ENCODE measurements at places on chromosomes 3 and 15.

GRCh38 chr3:58998476-58999117 is 51.2 kb downstream of the CFAP20DC start:
- peak; percentile 88 for DNase-seq

- peak; percentile 43 for DNase-seq
Measured at GRCh38 chr3:151328298-151328995, 902 bp downstream of the P2RY13 start.

DNA sequence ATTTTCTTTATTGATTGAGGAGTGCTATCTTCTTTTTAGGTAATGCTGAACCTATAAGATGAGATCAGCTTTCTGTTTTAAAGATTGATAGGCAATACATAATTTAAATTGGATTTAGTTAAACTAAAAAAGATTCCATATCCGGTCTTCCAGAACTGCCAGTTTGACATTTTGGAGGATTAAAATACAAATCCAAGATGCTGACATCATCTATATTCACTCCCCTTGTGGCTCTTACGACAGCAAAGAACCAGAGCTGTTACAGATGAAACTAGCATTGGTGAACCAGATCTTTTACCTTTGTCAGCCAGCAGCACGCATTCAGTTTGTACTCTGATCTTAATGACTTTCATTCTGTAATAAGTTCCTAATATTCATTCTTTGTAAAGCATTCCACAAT is 218.7 kb downstream of the ZIC4 start:
- no peak for DNase-seq

DNA sequence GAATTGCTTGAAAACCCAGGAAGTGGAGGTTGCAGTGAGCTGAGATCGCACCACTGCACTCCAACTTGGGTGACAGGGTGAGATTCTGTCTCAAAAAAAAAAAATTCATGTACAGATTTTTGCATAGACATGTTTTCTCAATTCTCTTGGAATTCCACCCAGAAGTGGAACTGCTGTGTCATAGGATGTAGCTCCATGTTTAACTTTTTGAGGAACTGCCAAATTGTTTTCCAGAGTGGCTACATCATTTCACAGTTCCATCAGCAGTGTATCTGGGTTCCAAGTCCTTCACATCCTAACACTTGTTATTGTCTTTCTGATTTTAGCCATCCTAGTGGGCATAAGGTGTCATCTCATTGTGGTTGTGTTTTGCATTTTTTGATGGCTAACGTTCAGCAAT is 9.9 kb downstream of the CAPN7 start:
- peak; percentile 11 for DNase-seq

GRCh38 chr3:108552267-108553159 is 36.7 kb downstream of the CIP2A start:
- DNase-seq = peak; percentile 32

DNA sequence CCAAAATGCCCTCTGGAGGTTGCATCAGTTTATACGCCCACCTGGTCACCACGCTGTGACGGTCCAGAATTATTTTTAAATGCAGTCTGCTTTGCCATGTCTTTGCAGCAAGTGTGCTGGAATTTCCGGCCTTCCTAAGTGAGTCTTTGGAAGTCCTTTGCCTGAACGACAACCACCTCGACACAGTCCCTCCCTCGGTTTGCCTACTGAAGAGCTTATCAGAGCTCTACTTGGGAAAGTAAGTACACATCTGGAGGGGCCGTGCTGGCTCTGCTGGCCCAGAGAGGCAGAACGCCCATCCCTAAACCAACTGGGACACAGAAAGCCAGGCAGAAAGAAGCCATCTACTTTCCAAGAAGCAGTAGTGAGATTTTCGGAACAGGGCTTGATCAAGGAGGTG is 101.8 kb downstream of the LRRK1 start:
- no peak for DNase-seq

DNA sequence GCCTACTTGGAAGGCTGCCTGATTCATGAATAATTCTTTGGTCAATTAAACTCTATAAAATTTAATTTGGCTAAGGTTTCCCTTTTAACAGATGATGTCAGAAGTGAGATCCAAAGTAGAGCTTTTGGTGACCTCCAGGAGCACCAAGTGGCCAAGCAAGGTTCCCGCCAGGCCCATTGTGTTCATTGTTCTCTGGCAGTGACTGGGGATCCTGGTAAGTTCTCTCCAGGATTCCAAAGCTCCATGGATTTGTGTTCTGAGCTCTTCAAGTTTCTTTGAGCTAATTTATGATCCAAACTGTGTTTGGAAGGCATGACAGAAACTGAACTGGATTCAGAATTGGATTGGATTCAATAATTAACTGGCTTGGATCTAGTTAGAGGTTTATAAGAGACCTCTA is 72.0 kb upstream of the ALDH1L1 start:
- no peak for DNase-seq

DNA sequence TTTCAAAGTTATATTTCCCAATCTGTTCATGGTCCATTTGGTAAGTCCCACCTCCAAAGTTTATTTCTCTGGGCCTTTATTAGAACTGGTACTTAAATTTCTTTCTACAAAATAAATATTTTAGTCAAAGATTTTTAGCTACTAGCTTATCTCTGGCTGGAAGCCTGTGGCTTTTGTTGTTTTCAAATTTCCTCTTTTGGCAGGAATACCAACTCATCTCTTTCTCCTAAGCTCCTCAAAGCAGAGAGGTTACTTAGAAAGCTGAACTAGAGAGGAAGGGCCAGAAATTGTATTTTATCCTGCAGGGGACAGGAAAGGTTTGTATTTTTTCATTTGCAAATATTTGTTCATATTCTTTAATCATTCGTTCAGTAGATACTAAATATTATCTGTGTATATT is 227.8 kb downstream of the TBL1XR1 start:
- no peak for DNase-seq

- DNase-seq = no peak
Measured at GRCh38 chr3:50600141-50600753, 11.3 kb downstream of the CISH start.

DNA sequence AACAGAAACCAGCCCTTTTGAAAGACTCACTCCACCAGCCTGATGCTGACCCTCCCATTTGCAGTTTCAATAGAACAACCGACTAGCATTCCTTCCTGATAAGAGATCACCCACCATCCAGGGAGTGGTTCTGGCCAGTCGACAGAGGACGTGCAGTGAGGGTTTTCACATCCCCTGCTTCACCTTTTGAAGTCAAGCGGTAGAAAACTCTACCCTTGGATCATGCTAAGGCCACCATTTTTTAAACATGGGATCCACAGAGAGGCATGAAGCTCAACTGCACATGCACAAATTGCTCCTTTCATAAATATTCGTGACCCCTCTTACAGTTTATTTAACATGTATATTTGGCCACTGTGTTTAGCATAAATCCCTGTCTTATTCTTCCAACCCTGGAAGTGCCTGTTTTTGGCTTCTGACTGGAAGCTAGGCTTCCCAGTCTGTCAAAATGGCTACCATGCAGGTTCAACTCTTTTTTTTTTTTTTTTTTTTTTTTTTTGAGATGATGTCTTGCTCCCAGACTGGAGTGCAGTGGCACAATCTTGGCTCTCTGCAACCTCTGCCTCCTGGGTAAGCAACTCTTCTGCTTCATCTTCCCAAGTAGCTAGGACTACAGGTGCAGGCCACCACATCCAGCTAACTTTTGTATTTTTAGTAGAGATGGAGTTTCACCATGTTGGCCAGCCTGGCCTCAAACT is 1.0 kb upstream of the THUMPD3 start:
- no peak for DNase-seq

GRCh38 chr15:96321639-96322535 is 8.6 kb upstream of the NR2F2 start:
- DNase-seq = no peak

GRCh38 chr3:99532246-99532645 is 106.1 kb upstream of the COL8A1 start:
- peak; percentile 72 for DNase-seq

GRCh38 chr15:76135516-76135915 is 75.7 kb downstream of the TMEM266 start:
- no peak for DNase-seq

DNA sequence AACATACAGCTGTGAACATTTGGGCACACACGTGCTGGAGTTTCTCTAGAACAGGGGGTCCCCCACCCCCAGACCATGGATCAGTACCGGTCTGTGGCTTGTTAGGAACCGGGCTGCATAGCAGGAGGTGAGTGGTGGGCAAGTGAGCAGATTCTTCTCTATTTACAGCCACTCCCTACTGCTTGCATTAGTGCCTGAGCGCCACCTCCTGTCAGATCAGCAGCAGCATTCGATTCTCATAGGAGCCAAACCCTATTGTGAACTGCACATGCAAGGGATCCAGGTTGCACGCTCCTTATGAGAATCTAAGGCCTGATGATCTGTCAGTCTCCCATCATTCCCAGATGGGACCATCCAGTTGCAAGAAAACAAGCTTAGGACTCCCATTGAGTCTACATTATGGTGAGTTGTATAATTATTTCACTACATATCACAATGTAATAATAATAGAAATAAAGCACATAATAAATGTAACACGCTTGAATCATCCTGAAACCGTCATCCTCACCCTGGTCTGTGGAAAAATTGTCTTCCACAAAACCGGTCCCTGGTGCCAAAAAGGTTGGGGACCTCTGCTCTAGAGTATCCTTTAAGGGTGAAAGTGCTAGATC is 25.8 kb downstream of the CHRM5 start:
- DNase-seq = no peak
